ENCODE measurements at places on chromosomes 5 and 9.

DNA sequence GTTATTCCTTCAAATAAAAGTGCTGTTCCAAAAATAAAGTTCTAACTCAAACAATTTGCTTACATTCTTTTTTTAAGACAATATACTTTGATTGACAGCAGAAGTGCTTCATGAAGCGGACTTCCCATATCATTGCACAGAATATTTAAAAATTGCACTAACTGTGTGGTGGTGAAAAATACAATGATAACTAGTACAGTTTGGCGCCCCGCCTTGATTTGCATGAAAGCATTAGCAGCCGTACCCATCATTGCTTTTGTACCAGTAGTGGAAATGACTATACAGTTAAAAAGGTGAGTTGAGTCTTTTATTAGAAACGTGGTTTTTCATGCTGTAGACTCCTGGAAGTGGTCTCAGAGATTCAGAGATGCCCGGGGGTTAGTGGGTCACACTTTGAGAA is 69.5 kb upstream of the MAP3K1 start:
- DNase-seq: no peak

GRCh38 chr9:78783743-78784142 is 486.8 kb downstream of the PSAT1 start:
- DNase-seq: no peak

GRCh38 chr5:43039471-43040286 is 440 bp downstream of the ANXA2R start:
- peak; percentile 37 for DNase-seq

DNA sequence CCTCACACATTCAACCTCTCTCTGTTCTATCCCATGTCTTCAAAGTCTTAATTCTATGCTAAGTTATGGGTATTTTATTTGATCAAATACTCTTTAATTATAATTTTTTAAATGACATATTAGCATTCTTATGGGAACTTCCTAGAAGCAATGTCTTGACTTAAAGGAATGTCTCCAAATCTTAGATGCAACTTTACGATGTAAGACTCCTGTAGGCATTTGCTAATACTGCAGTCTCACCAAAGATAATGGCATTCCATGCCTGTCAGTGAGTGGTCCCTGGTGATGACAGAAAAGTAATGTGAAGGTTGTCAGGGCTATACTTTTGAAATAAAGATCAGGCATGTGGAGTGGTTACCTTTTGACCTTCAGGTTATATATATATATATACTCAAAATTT is 1654.2 kb upstream of the WWC1 start:
- DNase-seq: no peak

GRCh38 chr5:146426853-146427618 is 20.1 kb upstream of the TCERG1 start:
- no peak for DNase-seq

DNA sequence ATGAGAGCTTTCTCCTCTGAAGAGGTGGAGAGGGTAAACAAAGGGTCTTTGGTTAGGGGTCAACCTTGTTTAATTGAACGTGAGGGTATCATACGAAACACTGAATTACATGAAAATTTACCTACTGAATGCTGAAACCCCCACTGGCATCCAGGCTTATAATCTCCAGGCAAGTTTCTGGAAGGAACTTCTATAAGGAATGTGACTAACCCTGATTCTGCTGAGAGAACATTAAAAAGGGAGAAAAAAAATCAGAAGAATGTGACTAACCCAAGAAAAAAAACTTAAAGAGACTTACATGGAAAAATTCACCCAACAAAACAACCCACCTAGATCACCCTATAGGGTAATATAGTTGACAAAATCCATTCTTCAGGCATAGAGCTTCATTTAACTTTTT is 55.5 kb downstream of the APC start:
- no peak for DNase-seq

DNA sequence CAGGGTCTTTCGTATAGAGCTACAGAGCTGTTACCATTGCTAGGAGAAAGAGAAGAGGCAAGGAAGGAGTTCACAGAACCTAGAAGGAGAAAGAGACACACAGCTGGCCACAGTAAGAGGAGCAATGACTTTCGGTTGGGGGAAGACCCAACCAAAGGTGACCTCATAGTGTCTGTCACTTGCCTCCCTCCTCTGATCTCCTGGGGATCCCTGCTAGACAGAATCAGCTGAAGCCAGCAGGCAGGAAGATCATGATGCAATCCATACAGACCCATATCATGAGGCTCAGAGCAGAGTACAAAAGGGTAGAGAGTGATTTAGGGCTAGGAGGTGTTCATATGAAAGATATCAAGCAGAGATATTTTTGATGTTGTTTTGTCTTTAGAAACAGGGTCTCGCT is 26.0 kb upstream of the EPB41L4B start:
- DNase-seq: no peak

GRCh38 chr5:60177596-60177995 is 284.1 kb upstream of the PDE4D start:
- no peak for DNase-seq

DNA sequence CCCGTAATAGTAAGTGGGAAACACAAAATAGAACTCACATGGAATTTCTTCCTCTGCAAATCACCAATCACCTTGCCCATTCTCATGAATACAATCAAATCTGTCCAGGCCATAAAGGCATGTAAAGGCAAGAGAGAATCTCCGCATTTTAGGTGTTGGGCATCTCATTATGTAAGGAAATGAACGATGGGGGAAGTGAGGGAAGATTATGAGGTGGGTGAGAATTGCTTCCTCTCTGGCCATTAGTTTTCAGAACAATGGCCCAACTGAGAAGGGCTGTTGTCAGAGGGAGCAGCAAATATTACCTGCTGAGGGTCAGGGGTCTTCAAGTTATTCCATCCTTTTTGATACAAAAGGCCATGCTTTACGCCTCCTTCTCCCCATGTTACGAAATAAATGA is 455.1 kb downstream of the ARHGEF28 start:
- DNase-seq: no peak

DNA sequence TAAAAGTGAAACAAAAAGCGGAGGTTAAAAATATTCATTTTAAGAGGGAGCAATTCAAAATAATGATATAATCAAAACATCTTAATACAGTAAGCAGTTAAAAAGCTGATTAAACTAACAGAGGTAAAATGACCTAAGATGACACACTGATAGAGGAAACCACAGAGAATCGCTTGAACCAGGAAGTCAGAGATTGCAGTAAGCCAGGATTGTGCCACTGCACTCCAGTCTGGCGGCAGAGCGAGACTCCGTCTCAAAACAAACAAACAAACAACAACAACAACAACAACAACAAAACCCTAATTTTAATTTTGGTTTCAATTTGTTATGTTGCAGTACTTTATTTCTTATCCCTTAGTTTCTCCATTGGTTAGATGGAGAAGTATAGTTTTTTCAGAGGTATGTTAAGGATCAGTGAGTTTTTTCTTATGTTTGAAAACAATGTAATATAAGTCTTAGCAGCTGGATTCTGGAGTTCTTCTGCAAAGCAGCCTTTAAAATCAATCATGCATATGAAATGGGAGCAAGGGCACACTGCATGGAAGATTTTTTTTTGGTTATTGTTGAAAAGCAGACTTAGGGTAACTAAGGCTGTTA is 58.5 kb downstream of the MLANA start:
- no peak for DNase-seq

DNA sequence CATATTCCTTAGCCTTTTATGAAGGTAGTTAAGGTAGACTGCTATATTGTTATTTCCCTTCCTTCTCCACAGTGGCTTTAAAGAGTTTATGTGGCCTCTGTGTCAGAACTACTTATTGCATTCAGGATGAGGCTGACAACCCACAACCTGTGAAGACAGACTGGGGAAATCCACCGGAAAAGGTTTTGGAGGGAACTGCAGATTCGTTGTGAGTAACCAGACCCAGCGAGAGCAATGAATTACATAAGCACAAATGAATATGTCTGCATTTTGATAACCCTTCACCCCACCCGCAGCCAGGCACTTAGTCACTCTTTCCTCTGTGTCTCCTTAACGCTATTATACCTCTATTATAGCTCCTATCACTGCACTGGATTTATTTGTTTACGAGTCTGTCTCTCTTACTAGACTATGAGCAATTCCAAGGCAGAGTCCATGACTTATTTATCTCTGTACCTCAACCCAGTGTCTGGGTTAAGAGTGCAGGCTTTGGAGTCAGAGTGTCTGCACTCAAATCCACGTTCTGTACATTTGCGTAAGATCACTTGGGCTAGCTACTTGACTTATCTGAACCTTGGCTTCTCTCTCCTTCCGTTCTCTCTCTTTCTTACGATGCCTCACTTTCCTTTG is 19.2 kb downstream of the KCTD16 start:
- DNase-seq: peak; percentile 41
